ENCODE measurements at places on chromosomes 6 and 20. TPM values are rescaled to one million over a fixed set of nuclear protein-coding genes. Genes with fewer than 3 reads are reported as not detected.

- DNase-seq, result no peak
Observed at GRCh38 chr6:79718509-79719247, 87.5 kb downstream of the SH3BGRL2 start.

DNA sequence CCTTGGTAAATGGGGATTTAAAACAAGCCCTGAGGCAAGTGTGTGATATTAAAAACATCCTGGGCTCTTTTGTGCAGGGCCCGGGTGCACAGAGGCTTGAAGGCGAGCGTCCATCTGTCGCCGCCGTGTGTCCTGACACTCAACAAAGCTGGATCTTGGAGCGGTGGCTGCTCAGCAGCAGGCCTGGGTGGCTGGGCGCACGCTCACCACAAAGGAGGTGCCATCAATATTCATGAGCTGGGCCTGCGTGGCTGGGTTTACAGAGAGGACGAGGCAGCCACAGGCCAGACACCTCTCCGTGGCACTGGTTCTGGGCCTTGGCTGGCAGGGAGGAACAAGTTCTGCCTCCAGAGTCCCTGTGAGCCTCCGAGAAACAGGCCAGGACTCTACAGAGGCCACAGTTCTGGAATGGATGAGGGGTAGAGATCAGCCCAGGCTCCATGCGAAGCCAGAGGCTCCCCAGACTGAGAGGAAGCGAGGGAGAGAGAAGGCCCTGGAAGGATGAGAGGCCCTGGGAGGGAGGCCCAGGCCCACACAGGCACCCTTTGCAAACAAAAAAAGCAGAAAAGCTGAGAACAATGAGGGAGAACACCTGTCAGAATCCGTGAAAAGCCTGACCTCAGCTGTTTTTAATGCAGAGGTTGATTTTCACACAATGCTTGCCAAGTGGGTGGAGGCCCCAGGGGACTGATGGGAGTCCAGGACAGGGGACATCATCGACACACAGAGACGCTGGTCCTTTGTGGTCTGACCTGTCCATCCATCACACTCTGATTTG lies 21.9 kb downstream of the BHLHE23 start:
- DNase-seq, result no peak

DNA sequence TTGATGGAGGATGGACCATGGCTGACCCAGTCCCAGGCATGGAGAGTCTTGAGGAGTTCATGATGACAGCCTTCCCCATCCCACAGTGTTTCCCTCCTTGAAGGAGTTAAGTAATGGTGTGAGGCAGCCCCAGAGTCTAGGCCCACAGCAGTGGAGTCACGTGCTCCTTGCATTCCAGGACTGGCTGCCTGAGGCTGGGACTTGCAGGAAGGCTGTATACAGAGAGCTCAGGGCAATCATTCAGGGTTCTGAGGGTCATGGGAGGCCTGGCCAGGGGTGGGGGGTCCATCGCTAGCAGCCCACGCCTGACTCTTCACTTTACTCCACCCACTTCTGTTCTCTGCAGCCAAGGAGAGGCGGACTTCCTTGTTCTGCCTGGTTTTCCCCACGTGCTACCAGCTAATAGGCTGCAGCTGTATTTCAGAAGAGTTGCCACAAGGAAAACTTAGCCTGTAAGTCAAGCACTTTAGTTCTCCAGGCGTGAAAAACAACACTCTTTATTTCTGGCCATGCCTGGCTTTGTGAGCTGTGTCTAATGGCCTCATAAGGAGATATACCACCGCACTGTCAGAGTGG lies 272.5 kb downstream of the DHX35 start:
- DNase-seq, result no peak

DNA sequence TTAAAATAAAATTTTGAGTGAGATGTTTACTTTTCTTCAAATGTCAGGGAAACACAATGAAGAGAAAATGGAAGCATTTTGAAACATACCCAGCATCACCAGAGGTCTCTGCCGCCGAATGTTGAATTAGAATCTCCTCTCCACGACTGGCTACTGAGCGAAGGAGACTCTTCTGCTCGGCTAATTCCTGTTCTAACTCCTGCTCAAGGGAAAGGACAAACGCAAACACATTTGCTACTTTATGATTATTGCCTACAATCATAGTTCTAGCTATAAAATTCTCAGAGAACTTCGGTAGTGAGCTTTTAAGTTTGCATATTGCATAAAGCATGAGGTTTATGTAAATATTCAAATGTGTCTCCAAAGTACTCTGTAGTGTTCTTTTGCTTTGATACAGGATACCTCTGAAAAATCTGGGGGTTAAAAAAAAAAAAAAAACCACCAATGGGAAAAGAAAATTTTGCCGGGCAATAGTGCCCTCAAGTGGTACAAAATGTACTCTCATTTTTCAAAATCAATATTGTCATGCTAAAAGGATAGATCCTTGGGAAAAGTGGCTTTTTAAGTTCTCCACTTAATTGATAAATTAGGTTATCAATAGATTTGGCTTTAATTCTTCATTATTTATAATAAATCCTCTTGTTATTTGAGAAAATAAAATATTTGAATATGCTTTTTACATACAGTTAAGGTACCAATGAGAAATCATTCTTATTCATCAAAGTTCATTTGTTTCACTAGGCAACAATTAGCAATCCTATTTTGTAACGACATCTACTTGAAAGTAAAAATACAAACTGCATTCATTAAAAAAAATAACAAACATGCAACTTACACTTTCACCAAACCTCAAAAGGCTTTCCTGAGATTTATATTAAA lies 369.0 kb downstream of the SYNE1 start:
- no peak for DNase-seq

GRCh38 chr20:4949833-4950178 lies 51.5 kb downstream of the SLC23A2 start:
- no peak for DNase-seq

The CLIC5 gene
- 18.6 TPM for polyA plus RNA-seq

The RBM12 gene
- polyA plus RNA-seq, result 99.9 TPM

The ENPP1 gene
- polyA plus RNA-seq, result 22.5 TPM

All from left renal pelvis (tissue), 4 donors.